Brain pericyte (primary cell): ENCODE measurements at places on chromosomes 7 and 10.

GRCh38 chr10:48821692-48822091 is 117.9 kb downstream of the LRRC18 start:
- no peak for DNase-seq

- no peak for DNase-seq
Measured at GRCh38 chr10:130801784-130802183, 509.7 kb downstream of the TCERG1L start.

DNA sequence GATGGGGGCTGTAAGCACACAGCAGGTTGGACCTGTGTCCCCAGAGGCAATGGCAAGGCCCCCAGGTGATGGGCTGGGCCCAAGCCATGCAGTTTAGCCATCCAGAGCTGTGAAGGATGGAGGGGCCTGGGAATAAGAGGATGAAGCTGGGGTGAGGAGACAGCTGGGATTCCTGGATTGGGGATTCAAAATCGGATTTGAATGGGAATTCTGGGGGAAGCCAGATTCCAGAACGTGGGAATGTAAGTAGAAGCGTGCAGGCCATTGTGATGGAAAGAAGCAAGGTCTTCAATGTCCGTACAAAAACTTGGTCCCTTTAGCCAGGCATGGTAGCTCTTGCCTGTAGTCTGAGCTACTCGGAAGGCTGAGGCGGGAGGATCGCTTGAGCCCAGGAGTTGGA is 9.8 kb downstream of the SH2B2 start:
- no peak for DNase-seq

GRCh38 chr10:125999694-126000093 is 103.3 kb downstream of the FANK1 start:
- DNase-seq, result no peak
